ENCODE measurements at places on chromosomes 7 and 10.

DNA sequence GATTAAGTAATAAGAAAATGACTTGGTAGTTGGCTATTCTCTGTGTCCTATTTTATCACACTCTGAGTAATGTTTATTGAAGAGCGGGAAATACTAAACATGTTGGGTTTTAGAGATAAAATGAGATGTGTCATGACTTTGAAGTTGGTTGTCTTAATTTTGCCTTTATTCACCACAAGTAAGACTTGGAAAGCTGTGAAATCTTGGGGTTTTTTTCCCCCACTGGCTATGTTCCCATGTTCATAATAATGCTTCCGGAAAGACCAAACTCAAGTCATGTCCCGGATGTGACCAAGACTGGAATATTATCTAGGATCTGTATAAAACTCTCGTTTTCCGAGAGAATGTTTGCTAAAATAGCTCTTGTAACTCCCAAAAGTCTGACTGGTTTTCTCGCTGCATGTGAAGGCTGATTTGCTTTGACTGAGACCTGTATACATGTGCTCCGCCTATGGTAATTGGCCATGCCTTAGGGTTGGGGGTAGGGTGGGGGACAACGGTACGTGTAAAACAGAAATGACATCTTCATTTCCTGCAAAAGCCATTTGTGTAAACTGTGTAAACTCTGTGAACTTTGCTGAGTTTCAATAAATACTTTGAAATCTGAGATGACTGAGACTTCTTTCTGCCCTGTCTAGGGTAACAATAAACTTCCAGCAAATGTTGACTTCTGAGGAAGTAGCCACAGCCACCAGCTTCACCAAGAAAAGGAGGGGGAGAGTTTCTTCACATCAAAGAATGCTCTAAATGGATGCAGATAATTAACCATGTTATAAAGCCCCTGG, 169.6 kb downstream of the ZNF365 start:
- DNase-seq = no peak

DNA sequence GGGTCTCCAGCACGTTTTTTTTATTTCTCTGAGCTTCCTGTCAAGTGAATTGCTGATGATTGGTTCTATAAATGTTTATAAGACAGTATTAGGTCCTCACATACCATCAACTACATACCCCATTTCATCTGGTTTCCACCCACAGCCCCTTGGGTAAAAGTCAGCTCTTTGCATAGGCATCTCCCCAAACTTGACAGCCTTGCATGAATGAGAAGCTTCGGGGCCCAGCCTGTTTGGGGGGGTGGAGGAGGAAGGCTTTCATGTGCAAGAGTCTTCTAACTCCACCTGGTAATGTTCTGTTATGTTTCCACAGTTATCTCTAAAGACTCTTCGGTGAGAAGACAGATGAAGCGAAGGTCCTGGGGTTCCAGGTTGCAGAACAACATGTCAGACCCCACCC, 75.4 kb downstream of the SCRN1 start:
- no peak for DNase-seq

- DNase-seq = no peak
Observed at GRCh38 chr7:157971501-157971900, 616.1 kb downstream of the PTPRN2 start.

- DNase-seq = no peak
Observed at GRCh38 chr10:17609523-17610079, 7.6 kb downstream of the HACD1 start.

DNA sequence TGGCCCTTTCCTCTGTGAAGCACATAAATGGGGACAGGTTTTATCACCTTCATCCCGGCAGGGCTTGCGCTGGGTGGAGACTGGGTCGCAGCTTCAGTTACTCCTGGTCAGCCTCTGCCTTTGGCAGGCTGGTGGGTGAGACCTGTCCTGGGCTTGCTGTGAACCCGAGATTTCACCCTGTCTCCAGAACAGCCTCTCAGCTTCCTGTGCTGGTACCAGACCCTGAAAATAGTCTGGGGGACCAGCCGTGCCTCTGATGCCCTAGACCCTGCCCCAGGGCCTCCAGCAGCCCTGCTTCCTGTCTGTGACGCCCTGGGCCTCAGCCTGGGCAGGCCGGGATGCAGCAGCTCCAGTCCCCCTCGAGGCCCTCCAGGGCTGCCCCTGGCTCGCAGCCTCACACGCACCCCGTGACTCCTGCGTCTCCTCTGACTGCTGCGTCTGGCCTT, 13.2 kb upstream of the PWWP2B start:
- no peak for DNase-seq

DNA sequence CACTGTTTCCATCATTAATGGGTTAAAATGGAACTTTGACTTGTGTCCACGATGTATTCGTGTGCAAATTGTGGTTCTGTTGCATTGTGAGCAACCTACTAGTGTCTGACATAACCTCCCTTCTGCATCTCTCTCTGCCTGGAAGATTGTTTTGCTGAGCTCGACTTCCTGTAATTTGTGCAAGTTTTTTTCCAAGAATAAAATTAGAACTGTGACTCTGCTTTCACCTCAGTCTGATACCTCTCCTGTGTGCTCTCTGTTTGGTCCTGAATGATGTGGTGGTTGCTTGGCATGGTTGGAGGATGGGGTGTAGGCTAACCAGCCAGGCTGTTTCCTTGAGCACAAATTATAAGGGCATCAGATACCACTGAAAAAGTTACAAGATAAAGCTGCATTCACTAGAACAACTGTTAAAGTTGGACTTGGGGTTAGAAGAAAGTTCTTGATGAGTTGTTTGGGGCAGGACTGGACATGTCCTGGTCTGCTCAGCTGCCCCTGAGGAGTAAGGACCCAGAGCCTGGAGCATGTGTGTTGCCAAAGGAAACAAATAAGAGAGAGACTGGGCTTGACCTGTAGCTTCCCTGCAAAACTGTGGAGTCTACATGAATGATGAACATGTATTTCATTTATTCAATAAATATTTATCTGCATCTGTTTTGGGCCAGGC, 1.9 kb upstream of the VOPP1 start:
- peak; percentile 67 for DNase-seq

GRCh38 chr10:27611236-27611635, 107.1 kb downstream of the RAB18 start:
- no peak for DNase-seq

- no peak for DNase-seq
Observed at GRCh38 chr10:69647126-69647525, 17.1 kb downstream of the FAM241B start.

- no peak for DNase-seq
Observed at GRCh38 chr7:106895246-106895864, 30.3 kb downstream of the PIK3CG start.

DNA sequence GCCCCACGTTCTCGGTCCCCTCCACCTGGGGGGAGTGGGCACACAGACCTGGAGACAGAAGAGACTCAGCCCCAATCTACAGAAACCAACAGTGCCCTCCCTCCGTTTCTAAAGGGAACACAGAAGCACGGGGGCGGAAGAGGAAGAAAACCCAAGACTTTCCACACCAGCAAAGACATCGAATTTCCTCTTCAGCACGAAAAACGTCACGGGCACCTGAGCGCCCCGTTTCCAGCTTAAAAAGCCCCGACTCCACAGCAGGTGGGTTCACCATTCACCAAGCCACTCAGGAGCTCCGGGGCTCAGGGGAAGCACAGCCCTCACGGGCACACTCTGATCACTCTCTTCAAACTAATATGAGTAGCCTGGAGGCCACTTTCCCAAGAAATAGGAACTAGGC, 19.6 kb downstream of the NUDT1 start:
- no peak for DNase-seq

DNA sequence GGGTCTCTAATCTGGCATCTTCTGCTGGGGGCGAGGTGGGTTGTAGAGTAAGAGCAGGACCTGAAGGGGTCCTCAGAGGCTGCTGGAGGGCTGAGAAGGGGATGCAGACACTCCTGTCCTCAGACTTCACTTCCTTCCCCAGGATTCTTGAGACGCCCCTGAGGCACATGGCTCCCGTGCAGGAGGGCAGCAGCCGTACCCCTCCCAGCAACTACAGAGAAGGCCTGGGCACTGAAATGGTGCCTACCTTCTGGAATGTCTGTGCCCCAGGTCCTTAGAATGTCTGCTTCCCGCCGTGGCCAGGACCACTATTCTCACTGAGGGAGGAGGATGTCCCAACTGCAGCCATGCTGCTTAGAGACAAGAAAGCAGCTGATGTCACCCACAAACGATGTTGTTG, 52.0 kb downstream of the VWA2 start:
- no peak for DNase-seq
